ENCODE measurements at places on chromosomes 7 and 10.

DNA sequence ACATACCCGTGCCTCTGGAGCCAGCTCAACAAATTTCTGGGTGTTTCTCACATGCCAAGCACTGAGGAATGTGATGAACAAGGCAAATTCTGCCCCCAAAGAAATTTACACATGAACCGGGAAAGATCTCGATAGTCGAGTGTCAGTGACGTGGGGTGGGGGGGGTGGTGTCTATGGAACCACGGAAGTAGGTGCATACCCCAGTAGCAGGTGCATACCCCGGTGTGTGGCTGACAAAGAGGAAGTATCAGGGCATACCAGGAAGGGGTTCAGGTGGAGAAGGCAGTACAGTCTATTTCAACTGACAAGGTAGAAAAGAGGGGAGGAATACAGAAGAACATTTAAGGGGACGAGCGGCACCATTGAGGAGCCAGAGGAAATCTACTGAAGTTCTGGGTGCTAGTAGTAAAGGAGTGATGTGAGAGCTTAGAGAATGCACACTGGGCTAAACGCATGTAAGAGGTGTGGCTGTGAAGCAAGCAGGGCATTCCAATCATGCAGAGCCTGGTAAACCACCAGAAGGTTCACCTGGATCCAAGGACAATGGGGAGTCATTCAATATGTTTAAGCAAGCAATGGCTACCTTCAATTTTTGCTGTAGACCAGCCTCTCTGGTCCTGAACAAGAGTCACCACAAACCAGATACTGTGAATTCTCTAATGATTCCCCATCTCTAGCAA is 6.2 kb downstream of the CCDC6 start:
- no peak for DNase-seq

DNA sequence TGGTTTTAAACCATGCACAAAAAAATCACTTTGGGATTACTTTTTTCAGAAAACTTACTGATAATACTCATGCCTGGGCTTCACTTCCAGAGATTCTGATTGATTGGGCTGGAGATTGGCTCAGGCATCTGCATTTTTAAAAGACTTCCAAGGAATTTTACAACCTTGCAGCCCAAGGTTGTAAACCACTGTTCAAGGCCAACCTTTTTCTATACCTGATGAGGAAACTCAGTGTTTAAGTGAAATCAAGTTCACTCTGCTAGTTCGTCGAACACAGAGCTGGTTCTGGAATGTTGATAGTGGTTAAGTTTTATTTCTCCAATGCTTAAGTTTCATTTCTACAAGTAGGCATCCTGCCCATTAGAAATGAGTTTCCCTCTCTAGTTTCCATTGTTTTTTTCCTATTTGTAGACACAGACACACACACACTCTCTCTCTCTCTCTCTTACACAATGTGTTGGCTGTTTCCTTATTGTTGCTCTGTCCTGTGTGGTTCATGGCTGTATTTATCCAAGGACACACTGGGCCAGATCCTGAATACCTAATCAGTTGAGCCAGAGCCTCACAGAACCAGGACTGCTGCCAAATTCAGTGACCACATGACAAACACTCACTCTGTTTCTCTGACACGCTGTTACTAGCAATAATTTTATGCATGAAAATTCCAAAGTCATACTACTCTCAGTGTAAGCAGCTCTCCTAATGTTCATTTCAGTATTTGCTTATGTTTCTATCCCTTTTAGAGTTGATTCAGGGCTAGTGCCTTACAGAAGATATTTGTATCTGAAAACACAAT is 3.7 kb upstream of the IFIT1B start:
- peak; percentile 89 for DNase-seq

GRCh38 chr7:116912269-116912909 is 40.9 kb upstream of the ST7 start:
- DNase-seq, result no peak

DNA sequence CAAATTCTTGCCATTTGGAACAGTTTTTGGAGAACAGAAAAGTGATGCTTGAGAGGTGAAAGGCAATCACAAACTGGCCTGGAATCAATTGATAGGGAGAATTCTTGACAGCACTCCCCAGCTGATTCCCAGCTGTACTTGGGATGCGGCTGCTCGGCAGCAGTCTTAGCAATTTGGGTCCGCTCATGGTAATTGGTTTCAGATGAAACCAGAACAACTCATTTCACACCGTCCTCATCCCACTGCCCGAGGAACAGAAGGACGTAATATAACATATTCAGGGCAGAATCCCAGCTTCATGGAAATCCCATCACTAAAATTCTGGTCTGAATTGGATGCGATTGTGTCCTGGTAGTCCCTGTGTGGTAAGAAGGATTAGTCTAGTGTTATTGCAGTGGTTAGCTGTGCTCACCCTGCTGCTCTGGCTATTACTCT is 223.3 kb upstream of the FERD3L start:
- no peak for DNase-seq

GRCh38 chr7:80499350-80499953 is 12.4 kb downstream of the GNAT3 start:
- DNase-seq, result no peak

- peak; percentile 42 for DNase-seq
These were observed 17.8 kb downstream of the USP6NL start for GRCh38 chr10:11593612-11594011.

DNA sequence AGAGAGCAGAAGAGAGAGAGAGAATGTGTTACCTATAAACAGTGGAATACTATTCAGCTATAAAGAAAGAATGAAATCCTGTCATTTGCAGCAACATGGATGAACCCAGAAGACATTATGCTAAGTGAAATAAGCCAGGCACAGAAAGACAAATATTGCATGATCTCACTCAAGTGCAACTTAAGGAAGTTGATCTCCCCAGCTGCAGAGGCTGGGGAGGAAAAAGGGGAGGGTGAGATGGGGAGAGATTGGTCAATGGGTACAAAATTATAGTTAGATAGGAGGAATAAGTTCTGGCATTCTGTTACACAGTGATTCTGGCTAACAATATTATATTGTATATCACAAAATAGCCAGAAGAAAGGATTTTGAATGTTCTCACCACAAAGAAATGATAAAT is 11.2 kb upstream of the JAZF1 start:
- DNase-seq, result no peak

DNA sequence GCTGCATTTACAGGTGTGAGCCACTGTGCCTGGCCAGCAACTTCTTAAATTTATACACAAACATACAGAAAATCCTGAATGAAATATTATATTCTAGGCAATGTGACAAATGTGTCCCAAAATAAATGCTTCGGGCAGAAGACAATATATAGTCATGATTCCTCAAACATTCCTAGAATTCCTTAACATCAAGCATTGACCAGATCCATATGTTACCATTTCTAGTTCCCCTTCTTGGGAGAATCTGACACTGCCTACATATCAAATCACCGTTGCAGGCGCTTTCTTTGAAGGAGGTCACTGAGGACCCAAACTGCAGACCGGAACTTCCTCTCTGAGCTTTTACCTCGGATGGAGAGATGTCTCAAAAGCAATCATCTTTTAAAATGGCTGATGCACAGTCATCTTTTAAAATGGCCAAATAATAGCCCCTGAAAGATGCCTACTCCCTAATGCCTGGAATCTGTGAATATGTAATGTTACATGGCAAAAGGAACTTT is 323.5 kb downstream of the PHF14 start:
- no peak for DNase-seq

DNA sequence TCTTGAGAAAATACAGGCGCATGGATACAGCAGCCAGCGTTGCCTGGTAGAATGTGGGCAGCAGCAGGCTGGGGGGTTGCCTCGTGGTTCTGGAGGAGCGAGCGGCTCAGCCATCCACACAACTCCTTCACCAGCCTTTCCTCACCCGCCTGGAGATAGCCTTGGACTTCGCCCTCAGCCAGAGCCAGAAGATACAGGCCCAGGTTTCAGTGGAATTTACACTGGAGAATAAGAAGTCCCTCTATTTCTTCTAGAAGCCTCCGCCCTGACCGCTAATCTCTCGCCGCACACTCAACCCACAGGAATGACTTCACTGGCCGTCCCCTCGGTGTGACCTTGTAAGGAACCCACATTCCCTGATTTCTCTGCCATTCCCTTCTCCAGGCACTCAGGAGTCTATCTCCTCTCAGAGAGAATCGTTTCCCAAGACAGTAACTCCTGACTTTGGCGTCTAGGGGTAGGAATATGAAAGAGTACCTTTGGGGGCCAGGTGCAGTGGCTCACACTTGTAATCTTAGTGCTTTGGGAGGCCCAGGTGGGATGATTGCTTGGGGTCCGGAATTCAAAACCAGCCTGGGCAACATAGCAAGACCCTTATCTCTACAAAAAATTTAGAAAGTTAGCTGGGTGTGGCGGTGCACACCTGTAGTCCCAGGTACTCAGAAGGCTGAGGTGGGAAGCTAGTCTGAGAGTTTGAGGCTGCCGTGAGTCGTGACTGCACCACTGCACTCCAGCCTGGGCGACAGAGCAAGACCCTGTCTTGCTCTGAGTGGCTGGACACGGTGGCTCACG is 52.0 kb upstream of the ECHDC3 start:
- peak; percentile 38 for DNase-seq

DNA sequence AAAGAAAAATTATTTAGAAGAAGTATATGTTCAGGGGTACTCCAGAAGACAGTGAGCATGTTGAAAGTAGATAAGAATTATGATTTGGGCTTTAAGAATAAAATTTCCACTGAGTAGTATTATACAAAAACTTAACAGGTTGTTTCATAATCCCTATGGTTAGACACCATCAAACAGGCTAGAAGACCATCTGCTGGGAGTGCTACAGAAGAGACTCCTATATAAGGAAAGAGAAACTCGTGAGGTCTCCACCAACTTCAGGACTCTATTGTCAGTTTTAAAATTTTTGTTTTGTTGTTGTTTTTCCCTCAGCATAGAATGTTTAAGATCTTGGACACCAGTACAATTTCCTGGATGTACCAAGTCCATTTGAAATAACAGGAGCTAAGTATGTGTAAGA is 13.1 kb downstream of the DNAJC1 start:
- no peak for DNase-seq

GRCh38 chr7:46175221-46175620 is 254.1 kb upstream of the IGFBP3 start:
- no peak for DNase-seq

GRCh38 chr7:24503506-24503905 is 69.7 kb upstream of the PALS2 start:
- no peak for DNase-seq

DNA sequence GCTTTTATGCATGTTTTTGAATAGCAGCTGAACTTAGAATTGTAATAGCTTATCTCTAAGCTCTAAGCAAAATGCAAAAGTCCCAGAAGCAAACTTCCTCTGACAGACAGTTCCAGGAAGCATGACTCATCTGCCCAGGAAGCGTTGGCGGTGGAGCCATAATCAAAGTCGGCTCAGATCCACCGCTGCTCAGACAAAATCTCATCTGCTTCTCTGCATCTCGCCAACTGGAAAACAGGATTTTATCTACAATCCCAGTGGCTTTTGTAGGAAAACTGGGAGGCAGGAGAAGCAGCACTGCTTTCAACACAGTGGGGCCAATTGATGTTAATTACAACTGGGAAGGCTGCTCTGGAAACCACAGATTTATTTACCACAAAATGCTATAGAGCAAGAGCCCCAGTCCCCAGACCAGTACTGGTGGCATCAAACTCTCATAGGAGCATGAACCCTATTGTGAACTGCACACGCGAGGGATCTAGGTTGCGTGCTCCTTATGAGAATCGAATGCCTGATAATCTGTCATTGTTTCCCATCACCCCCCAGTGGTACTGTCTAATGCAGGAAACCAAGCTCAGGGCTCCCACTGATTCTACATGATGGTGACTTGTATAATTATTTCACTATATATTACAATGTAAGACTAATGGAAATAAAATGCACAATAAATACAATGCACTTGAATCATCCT is 99.9 kb downstream of the CUBN start:
- peak; percentile 53 for DNase-seq

DNA sequence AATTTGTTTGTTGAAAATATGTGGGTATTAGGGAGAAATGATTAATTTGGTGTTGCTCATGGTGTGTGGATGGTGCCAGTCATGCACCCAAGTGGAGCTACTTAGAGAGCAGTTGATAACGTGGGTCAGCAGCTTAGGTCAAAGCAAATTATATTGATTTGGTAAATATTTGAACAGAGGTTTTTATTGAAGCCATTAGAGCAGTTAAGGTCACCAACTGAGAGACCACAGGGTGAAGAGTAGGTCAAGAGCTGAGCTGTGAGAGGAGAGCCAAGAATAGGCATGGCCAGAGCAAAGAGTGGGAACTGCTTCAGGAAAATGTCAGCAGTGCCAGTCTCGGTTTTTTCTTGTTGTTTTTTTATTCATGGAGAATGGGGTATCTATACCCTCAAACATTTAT is 97.9 kb downstream of the TMEM168 start:
- no peak for DNase-seq

GRCh38 chr7:45708046-45708950 is 134.1 kb downstream of the ADCY1 start:
- DNase-seq, result peak; percentile 10

GRCh38 chr10:2899246-2899951 is 167.9 kb upstream of the PFKP start:
- no peak for DNase-seq

Data from colonic mucosa (tissue), 4 donors.